ENCODE measurements at places on chromosomes 1 and 21. TPM values are rescaled to one million over a fixed set of nuclear protein-coding genes. Genes with fewer than 3 reads are reported as not detected.
A peak's percentile ranks its signal among the peaks of the same experiment; 100 is the strongest.

GRCh38 chr1:107091418-107091817 is 34.9 kb downstream of the PRMT6 start:
- DNase-seq: no peak

DNA sequence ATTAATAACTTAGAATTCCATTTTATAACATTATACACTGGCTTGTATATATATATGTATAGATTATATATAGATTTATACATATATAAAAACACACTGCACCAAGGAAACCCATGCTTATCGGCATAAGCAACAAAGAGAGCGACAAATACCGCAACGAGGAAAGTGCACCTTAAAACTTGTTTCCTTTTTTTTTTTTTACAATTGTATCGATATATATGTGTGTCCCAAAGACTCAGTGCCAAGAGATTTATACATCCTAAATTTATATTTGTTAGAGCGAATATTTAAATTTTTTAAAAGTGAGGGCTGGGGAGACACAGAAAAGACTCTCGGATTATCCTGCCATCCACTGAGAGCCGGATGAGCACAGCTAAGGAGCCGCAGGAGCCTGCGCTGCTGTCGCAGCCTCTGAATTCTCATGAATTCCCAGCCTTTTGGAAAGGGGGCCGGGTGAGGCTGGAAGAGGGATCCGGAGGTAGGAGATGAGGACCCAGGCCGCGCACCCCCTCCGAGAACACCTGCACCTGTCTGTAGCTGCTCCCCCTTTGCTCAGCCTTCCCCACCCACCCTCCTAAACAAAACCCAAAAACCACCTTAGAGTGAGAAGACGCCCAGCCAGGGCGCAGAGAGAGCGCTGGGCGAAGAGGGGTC is 5.2 kb downstream of the DMRTA2 start:
- no peak for DNase-seq

DNA sequence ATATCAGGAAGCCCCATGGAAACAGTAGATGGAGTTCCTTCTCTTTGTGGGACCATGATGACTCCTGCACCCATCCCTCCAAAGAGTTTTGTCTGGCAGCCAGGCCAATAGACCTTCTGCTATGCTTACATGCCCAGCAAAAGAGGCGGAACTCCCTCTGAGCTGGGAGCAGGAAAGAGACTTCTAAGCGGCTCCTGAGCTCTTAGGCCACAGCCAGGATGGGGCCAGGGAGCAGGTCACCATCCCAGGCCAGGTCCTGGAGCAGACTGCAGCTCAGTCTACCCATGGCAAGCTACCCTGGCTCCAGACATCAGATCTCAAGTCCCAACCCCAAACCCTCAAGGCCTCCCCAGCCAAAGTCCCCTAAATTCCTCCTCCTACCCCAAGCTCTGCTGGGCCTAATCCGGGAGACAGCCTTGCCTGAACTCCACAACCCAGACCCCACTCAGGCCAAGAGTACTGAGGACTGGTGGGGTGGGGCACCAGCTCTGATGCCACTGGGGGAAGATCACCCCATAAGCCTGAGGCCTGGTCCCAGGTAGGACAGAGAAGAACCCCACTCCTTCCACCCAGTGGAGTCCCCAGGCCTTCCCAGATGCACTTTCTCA is 387.9 kb downstream of the MATN1 start:
- peak; percentile 26 for DNase-seq

- no peak for DNase-seq
These were observed 442.1 kb upstream of the NR5A2 start for GRCh38 chr1:199585392-199585791.

DNA sequence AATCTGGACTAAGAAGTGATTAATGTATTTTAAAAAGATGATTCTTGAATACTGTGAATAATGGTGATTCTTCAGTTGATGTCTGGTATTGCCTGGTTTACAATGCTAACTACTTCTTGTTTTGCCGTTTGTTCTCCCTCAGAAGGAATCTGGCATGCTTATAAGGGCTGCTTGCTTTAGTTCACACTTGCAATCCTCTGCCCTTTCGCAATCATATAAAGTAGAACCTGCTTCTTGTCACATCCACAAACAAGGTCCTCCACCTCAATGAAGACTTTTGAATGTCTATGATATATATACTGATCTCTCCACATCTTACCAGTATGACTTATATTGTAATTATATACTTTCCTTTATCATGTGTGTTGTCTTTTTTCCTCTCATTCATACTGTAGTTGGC is 92.6 kb downstream of the ADGRL4 start:
- no peak for DNase-seq

- DNase-seq: no peak
These were observed 4.5 kb upstream of the TUFT1 start for GRCh38 chr1:151535326-151536271.

GRCh38 chr1:159532922-159533321 is 2.9 kb downstream of the OR10J5 start:
- DNase-seq: no peak

- peak; percentile 62 for DNase-seq
These were observed 67.0 kb downstream of the ST3GAL3 start for GRCh38 chr1:43774359-43774758.

GRCh38 chr1:205714190-205714905 is 34.0 kb upstream of the SLC45A3 start:
- DNase-seq: no peak

DNA sequence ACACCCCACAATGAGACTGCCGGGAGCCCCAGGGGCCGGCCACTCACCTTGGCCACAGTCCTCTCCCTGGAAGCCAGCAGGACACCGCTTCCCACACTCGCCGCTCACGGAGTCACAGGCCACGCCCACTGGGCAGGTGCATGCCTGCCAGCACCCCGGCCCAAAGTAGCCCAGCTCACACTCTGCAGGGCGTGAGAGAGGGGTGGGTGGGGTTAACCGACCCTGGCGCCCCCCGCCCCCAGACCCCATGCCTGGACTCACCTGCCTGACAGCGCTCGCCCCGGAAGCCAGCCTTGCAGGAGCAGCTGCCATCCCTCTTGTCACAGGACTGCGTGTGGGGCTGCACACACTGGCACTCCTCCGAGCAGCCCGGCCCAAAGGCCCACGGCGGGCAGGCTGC is 50.7 kb downstream of the ARHGEF16 start:
- DNase-seq: no peak

DNA sequence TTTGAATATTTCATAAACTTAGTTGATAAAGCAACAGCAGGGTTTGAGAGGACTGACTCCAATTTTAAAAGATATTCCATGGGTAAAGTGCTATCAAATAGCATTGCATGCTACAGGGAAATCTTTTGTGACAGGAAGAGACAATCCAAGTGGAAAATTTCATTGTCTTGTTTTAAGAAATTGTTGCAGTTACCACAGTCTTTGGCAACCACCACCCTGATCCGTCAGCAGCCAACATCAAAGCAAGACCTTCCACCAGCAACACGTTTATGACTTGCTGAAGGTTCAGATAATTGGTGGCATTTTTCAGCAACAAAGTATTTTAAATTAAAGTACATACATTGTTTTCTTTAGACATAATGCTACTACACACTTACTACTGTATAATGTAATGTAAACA is 47.8 kb downstream of the ADGRL4 start:
- no peak for DNase-seq

DNA sequence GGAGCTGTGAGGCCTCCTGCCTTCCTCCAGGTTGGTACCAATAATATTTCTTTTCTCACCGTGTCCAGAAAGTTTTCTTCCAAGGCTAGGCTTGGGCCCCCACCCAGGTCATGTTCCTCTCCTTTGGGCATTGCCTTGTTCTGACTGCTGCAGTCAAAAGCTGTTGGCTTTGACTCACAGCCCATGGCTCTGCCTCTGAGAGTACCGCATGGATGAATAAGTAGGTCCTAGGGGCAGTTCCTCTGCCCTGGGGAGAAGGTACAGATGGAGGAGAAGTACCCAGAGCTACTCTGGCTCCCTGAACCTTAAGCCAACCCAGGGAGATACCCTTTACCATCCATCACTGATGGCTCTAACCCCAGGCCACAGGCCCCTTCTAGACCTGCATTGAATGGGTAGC is 115.0 kb downstream of the NAV1 start:
- no peak for DNase-seq

DNA sequence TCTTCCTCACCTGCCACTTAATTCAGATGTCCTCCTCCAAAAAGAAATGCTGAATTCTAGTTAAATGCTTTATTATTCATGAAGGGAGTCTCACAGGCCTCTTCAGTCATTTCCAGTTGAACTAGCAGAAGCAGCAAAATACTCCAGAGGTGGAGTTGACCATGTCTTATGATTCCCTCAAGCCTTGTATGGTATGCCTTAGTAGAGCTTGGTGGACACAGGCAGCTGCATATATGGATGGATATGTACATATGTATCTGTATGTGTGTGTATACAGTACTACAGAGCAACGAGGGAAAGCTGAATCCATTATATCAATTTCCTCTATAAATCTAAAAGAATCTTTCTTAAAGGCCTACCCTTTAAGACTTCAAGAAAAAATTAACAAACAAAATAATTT is 83.6 kb upstream of the HP1BP3 start:
- DNase-seq: no peak

DNA sequence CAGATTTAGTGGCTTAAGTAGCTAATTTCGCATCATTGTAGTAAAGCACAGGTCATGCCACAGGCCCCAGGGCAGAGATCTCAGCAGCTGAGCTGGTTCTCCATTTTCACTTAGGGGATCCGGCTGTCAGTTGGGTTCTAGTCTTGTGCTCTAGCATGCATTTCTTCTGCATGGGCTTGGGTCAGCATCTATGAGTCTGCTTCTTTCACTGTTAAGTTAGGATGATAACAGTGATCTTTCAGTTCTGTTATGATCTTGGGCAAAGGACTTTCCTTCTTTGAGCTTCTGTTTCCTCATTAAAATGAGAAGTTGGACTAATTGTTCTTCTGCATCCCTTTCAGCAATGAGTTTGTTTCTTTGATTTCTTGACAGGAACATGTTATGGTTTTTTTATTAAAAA is 123.6 kb upstream of the DNAH14 start:
- no peak for DNase-seq

DNA sequence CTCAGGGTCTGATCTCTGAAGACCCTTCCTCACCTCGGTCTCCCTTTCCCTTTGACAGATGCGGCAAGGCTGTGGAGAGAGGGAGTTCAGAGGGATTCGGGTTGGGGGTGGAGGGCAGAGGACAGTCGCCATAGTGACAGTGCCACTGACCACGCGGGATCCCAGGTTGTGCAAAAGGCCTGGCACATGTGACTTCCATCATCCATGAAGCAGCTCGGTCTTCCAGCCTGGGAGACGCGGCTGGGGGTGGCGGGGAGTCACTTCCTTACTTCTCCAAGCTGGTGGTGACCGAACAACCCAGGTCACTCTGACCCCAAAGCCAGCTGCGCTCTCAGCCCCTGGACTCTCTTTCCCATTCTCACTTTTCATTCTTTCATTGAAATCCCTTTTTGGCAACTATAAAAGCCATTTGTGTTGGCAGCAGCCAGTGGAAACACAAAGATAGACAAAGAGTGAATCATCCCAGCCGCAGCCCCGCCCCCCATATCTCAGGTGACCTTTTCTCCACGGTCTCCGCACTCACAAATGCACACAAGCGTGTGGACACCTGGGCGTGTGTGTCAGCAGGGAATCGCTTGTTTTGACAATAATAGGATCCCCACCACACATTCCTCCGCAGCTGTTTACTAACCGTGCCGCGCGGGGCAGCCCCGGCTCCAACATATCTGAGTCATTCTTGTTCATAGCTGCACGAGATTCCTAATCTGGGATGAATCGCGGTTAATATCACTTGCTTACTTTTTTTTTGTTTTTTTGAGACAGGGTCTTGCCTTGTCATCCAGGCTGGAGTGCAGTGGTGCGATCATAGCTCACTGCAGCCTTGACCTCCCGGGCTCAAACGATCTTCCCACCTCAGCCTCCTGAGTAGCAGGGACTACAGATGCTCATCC is 68.3 kb downstream of the DHRS3 start:
- DNase-seq: peak; percentile 96

- DNase-seq: no peak
These were observed 189.7 kb downstream of the SEC16B start for GRCh38 chr1:177780096-177780700.

- DNase-seq: no peak
These were observed 71.2 kb upstream of the CACYBP start for GRCh38 chr1:174928541-174928940.

GRCh38 chr1:165900576-165901380 is 73.4 kb downstream of the UCK2 start:
- DNase-seq: no peak

GRCh38 chr1:211485480-211485857 is 6.5 kb downstream of the RD3 start:
- DNase-seq: peak; percentile 64

- DNase-seq: no peak
These were observed 262.2 kb upstream of the POU3F1 start for GRCh38 chr1:38308780-38309179.

DNA sequence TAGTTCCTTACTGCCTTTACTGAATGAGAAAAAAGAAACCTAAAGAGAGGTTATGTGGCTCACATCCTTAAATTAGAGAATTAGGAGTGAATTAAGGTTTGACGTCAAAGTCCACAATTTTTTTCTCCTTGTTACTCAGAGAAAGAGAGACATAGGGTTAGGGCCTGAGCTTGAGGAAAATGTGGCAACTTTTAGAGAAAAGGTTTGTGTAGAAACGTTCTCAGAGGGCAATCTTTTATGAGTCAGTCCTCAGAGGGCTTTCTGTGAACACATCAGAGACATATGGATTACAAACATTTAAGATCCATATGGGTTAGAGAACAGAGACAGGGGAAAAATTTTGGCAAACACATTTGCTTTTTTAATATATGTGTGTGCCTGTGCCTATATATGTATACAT is 242.8 kb downstream of the TGFB2 start:
- DNase-seq: no peak

- DNase-seq: no peak
These were observed 6.6 kb downstream of the PTPN14 start for GRCh38 chr1:214544791-214545190.

DNA sequence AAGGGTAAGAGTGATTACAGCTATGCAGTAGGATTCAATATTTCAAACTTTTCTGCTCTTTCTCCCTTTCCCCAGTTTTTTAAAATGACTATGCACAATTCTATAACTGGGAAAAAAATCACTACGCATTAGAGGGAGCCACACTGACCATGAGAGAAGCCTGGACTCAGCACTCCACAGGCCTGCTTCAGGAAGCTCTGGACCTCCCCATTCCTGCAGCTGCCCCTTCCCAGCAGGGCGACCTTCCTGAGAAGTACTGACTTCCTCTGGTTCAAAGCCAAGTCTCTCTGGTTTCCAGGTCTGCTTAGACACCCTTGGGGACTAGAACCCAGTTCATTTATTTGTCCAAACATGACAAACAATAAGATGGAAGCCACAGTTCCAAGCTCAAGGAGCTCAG is 42.0 kb upstream of the CLSTN1 start:
- no peak for DNase-seq

Gene PTPRU
- total RNA-seq: 3.4 TPM

Gene FNBP1L
- total RNA-seq: 1.5 TPM

Gene GPR52
- total RNA-seq: not detected

Gene UBASH3A
- total RNA-seq: not detected

Gene CLIC6
- total RNA-seq: not detected

Gene ELAPOR1
- total RNA-seq: not detected

Gene NUAK2
- 0.27 TPM for total RNA-seq

Gene GREM2
- 1.5 TPM for total RNA-seq

Gene RXFP4
- not detected for total RNA-seq

Gene TMEM81
- total RNA-seq: 5.1 TPM

Gene ARMH1
- total RNA-seq: not detected

Gene LCE3D
- not detected for total RNA-seq

Gene DNAH14
- total RNA-seq: 40.5 TPM

Gene CELA3B
- total RNA-seq: not detected

Gene IL20
- total RNA-seq: not detected

Gene NPHP4
- total RNA-seq: 9.6 TPM
